ENCODE measurements at places on chromosomes 3 and 15.

DNA sequence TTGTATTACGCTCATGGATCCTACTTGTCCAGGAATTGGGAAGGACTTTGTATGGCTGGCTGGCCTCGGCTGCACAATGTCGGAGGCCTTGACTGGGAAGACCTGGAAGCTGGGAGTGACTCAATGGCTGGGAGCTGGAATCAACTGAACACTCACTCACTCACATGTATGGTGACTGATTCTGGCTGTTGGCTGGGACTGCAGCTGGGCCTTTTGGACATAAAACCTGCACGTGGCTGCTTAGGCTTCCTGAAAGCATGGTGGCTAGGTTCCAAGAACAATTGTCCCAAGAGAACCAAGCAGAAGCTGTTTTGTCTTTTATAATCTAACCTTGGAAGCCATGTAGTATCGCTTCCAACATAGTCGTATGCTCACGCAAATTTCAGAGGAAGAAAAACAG is 38.0 kb upstream of the CMTM8 start:
- DNase-seq, result no peak

DNA sequence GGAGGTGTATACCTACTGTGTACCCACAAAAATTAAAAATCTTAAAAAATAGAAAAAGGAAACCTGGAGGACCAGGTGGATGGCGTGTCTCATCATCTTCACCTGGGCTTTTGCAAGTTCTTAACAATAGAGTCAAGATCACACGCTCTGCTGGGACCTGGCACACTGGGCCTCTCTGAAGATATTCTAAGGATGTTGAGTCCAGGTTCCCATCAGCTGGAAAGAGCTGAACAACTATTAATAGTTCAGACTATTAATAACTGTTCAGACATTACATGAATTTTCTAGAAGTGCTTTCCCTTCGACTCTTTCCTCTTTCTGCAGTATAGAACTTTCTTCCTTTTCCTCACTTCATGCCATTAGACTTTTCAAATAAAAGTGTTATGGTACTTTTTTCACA is 320.2 kb upstream of the IL12A start:
- DNase-seq, result no peak

DNA sequence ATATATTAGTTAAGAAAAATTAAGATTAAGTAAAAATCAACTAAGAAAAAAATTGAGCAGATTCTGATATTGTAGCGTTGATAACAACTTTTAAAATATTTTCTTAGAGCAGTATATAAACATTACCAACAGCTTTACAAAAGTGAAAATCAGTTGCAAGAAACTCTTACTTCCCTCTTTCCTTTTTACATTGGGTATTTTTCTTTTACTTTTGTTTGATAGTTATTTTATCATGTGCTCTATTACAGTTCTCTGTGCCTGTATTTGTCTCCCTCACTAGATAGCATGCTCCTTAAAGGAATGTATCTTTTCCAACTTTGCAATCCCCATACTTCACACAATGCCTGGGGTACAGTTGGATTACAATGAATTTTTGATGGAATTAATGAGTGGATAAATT is 87.5 kb upstream of the P3H2 start:
- no peak for DNase-seq

DNA sequence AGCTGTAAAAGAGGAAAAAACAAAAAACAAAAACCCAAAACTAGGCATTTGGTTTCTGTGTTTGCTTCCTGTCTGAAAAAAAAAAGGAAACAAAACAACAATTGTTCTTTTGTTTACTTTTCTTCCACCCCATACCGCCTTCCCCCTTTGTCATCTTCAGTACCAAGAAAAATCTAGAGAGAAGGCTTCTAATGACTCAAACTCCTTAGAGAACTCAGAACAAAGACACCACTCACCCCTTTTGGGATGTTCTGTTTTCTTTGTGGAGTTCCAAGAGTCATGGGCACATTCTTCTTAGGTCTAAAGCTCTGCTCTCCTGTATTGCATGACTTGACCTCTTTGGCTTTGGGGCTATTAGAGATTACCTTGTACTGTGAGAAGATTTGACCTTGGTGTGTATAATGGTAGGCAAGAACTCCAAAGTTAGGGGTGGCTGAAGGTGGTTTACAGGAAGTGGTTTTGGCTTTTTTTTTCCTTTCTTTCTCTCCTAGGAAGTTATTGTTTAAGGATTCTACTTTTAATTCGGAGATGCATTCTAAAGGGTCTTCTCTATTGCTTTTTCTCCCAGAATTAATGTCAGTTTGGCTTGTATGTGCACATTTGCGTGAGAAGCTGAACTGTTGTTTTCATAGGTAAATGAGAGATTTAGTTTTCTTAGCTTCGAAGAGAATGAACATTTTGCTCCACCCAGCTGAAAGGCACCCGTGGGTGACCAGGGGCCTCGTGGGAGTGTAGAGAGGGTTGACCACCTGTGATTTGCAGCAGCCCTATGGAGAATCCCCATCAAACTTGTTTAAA is 39.5 kb upstream of the ZBTB20 start:
- no peak for DNase-seq

GRCh38 chr3:196202516-196202970 is 8.7 kb downstream of the ZDHHC19 start:
- no peak for DNase-seq

- peak; percentile 60 for DNase-seq
Observed at GRCh38 chr15:62071711-62072308, 5.0 kb downstream of the C2CD4A start.

DNA sequence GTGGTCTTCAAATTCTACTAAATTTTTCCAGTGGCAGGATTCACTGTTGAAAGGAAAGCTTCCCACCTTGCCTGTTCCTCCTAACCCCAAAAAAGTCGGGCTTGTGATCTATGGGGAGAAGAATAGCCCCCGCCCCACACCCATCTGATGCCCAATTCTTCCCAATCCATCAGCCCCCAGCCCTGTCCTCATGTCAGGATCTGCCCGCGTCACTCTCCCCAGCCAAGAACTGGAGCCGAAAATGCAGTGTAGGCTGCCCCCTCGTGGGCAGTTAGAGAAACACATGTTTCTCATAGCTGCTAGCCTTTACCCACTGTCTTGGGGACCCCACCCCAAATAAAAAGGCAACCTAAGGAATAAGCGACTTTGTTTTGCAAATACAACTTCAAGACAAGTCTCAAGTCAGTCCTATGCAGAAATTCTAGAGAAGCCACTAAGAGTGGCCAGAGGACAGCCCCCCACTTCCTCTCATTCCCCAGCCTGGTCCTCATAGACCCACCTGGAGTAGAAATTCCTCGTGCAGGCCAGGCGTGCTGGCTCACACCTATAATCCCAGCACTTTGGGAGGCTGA is 13.0 kb upstream of the CSK start:
- peak; percentile 54 for DNase-seq

GRCh38 chr3:30221619-30222018 is 384.8 kb upstream of the TGFBR2 start:
- DNase-seq, result no peak

DNA sequence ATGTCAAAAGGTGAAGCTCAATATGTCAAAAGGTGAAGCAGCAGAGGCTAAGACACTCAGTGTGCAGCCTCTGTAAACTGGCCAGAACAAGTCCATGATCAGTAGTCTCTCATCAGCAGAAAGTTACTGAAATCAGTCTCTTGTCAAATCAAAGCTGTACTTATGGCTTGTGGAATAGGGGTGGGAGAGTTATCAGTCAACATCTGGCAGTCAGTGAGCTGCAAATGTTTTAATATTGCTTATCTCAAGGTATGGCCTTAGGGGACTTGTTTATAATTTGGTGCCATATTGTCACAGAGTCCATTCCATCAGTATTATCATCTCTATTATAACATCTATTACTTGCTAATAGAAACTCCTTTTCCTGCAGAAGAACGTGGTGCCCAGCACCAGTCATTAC is 14.9 kb upstream of the WDR49 start:
- DNase-seq, result no peak

DNA sequence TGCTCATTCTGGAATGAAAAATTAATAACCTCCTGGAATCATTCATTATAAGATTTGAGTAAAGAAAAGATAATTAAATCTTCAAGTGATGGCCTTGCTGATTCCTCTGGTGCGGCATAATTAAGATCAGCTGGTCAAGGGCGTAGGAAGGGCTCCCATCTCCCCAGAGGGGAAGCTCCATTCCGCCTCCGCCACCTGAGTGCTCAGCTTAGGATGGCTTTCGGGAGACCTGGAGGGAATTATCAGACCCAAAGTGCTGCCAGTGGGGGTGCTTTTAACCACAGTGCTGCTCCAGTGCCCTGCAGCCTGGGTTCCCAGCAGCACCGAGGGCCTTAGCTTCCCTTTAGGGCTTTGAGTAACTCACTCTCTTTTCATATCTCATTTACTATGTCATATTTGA is 556.6 kb upstream of the RGMA start:
- DNase-seq, result no peak

GRCh38 chr15:62209821-62210220 is 44.7 kb upstream of the C2CD4B start:
- DNase-seq, result no peak

DNA sequence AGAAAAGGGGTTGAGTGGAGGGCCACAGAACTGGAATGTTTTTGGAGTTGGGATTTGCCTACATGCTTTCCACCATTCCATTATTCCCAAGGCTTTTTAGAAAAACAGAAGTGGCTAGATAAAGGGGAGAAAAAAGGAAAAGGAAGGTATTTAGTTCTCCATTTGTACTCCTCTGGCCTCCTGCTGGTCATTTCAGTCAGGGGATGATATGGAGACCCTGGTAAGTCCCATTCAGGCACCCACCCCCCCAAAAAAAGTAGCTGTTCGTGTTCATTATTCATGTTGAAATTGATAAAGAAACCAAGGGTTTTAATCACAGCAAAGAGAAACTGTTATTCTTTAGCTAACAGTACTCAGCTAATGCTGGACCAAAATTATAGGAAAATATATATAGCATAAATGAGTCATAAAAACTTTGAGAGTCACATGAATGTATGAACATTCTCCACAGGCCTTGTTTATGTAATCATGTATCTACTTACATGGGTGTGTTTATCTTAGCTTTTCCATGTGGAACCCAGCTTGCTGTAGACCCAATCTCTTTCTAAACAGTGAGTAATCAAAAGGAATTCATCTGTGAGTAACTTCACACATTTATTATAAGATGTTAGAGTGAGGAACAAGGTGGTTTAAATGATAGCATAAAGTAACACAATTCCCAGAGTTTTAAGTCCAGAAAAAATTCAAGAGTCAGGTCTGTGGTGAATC is 167.2 kb downstream of the KCNMB2 start:
- no peak for DNase-seq

All from CD4-positive, alpha-beta T cell treated with Interleukin-4 for 4 hours (primary cell).